Right lobe of liver (tissue), 6 donors: ENCODE measurements at places on chromosomes 12 and 14.

- DNase-seq = peak; percentile 91
These were observed at the start of gene TMED10 for GRCh38 chr14:75176142-75176820. TSS of gene TMED10 (minus strand) at chr14:75176612. CDS start at chr14:75176579, 33 bp downstream.

- no peak for DNase-seq
These were observed 4.3 kb downstream of the MBIP start for GRCh38 chr14:36316131-36316530.

- DNase-seq = no peak
These were observed 34.8 kb upstream of the PMCH start for GRCh38 chr12:102232446-102232845.

DNA sequence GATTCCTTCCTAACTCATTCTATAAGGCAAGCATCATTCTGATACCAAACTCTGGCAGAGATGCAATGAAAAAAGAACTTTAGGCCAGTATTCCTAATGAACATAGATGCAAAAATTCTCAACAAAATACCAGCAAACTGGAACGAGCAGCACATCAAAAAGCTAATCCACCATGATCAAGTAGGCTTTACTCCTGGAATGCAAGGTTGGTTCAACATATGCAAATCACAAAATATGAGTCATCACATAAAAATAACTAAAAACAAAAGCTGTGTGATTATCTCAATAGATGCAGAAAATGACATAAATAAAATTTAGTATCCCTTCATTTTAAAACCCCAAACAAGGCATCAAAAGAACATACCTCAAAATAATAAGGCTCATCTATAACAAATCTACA lies 98.9 kb downstream of the ACSS3 start:
- DNase-seq = no peak

GRCh38 chr14:81005540-81006228 lies 50.3 kb downstream of the TSHR start:
- no peak for DNase-seq

GRCh38 chr14:100709289-100710284 lies 17.1 kb upstream of the DLK1 start:
- no peak for DNase-seq

DNA sequence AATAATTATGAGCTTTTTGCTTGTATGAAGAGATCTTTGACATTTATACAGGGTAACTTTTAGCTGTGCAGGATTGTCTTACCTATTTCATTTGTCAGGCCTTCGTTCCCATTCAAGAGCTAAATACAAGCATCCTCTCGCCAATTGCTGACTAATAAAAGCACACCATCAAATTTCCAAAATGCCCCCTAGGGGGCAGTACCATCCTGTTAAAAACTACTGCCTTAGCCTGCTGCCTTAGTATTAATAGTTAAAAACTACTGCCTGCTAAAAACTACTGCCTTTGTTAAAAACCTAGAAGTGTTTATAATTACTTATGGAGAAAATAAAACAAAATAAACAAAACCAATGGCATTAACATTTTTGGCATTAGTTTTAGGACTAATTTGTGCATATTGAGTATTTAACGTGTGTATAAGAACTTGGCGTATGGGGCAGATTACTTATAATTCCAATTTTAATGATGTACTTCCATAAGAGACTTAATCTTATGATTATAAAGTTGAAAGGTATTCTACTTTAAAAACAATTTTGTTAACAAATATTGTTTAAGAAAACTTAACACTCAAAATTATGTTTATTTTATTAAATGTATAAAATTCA lies 3.0 kb upstream of the IFI27L2 start:
- DNase-seq = no peak

DNA sequence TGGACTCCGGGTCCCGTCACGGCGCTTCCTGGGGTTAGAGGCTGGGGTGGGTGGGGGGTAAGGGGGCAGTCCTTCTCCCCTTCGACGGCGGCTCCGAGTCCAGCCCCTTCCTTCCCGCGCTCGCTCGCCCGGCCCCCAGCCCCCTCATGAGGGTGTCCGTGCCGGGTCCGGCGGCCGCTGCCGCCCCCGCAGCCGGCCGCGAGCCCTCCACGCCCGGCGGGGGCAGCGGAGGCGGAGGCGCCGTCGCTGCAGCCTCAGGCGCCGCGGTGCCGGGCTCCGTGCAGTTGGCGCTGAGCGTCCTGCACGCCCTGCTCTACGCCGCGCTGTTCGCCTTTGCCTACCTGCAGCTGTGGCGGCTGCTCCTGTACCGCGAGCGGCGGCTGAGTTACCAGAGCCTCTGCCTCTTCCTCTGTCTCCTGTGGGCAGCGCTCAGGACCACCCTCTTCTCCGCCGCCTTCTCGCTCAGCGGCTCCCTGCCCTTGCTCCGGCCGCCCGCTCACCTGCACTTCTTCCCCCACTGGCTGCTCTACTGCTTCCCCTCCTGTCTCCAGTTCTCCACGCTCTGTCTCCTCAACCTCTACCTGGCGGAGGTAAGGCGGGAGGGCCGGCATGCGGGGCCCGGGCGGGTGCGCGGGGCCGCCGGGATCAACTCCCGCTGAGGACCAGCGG lies 500 bp downstream of the GPR137C start:
- peak; percentile 49 for DNase-seq

GRCh38 chr12:50066402-50066801 lies 9.0 kb downstream of the ASIC1 start:
- DNase-seq = peak; percentile 31

DNA sequence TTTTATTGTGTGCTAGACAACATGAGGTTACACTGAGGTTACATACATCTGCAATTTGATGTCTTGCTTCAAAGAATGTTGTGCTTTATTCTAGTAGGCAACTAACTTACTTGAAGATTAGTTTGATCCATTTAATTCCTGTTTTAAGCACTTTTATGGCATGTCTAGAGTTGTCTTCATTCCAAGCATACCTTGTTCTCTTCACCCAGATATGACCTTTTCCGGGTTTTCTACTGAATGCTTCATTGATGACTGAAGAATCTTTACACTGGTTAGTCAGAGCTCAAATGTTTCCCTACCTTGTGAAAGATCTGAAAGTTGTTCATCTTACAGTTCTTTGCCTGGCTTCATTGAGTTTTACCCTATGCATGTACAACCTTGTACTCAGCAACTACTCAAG lies 274.0 kb upstream of the KITLG start:
- DNase-seq = no peak

DNA sequence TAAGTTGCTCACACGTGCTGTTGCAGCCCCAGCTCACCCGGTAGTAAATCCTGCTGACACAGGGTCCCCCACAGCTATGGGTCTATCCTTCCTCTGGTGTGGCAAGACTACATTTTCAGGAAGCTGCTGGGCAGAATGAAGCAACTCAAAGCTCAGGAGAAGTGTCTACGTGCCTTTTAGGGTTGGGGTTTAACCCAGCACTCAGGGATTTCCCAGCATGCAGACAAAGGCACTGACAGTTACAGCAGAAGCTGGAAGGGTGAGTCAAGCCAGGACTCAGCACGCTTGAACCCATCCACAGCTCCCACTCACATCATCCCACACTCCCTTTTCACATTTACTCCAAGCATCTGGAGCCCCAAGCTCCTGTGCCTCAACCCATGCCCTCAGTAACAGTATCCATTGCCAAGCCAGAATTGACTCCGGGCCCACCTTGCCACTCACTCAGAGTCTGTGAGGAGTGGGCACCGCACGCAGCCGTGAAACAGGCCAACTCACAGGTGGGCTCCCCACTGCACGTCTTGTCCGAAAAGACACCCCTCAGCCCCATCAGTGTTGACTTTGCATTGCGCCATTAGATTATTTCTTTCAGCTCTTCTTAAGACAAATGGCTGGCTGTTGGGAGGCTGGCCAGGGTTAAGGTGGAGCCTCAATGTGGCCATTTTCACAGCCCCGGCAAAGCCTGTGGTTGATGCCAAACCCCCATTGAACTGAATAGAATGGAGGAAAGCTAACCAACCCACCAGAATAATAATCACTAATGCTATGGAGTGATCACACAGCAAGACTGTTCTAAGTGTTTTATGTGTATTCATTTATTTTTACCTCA lies 59.6 kb downstream of the ZFP36L1 start:
- peak; percentile 61 for DNase-seq

DNA sequence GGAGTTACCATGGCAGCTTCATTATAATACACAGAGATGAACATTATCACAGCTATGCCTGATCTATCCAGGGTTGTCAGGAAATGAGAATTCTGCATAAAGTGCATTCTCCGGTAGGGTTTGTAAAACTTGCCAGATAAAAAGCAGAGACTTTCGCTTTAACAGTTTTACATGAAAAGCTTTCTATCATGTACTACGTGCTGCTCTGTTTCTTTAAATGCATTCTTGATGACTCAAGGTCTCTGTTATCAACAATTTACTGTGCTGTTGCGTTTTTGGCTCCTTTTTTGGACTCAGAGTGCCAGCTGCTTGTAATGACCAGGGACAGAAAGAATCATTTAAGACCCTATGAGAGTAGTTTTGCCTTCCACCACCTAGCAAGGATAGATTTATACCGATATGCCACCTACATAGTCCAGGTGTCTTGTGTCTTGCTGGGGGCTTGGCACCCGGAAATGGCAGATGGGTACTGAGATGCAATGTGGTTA lies 371.2 kb downstream of the BTG1 start:
- no peak for DNase-seq

GRCh38 chr14:55071870-55072640 lies 20.6 kb downstream of the MAPK1IP1L start:
- no peak for DNase-seq

- DNase-seq = no peak
These were observed 15.1 kb upstream of the DRAM1 start for GRCh38 chr12:101862245-101862644.

DNA sequence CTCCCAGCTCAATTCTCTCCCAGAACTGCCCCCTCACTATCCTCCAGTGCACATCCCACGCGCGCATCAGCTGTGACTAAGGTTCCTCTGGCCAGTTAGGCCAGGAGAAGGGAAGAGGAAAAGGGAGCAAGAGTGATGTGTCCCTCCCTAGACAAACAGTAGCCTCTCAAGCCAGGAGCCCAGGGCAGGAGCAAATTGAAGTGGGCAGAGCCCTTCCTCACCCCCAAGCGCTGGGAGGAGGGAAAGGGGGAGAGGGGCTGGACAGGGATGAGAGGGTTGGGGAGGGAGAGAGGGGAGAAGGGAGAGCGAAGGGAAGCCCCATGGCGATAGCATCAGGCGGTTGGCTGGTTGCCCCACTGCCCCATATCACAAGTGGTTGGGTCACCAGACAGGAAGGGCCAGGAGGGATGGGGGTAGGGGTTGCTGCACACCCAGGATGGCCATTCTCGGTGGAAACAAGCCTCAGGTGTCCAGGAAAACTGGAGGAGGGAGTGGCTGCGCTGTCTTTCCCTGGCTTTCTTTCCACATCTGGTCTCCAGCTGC lies 1.1 kb downstream of the CD63 start:
- peak; percentile 77 for DNase-seq
